ENCODE measurements at places on chromosomes 3 and 15. TPM values are rescaled to one million over a fixed set of nuclear protein-coding genes. Genes with fewer than 3 reads are reported as not detected.

DNA sequence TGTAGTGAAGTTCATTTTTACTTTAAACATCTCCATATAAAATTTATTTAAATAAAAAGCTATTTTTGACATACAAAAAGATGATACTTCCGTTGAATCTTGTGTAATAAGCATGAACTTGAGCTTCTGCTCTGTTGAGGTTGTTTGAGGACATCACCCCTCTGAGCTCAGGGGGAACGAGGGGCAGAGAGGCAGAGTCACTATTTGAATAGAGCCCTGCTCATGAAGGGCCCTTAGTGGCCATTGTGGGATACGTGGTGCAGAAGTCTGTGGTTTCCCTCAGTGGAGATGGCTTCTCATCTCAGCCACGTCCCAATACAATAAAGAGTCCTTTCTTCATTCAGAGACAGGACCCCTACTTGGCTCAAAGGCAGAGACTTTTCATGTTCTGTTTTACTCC, 10.6 kb downstream of the CEMIP start:
- H3K4me3 ChIP-seq, result no peak overlapping the region
- peaks cover 7% of the 10 kb centered on the region for H3K27me3 ChIP-seq
- H3K27ac ChIP-seq, result no peak overlapping the region
- H3K36me3 ChIP-seq, result no peaks in the 10 kb centered on the region

GRCh38 chr15:41042851-41043250, 73.2 kb downstream of the INO80 start:
- H3K27ac ChIP-seq, result no peak overlapping the region
- no peak overlapping the region for H3K4me3 ChIP-seq
- no peak for DNase-seq
- H3K36me3 ChIP-seq, result peaks cover 36% of the 10 kb centered on the region
- no peaks in the 10 kb centered on the region for H3K4me1 ChIP-seq

DNA sequence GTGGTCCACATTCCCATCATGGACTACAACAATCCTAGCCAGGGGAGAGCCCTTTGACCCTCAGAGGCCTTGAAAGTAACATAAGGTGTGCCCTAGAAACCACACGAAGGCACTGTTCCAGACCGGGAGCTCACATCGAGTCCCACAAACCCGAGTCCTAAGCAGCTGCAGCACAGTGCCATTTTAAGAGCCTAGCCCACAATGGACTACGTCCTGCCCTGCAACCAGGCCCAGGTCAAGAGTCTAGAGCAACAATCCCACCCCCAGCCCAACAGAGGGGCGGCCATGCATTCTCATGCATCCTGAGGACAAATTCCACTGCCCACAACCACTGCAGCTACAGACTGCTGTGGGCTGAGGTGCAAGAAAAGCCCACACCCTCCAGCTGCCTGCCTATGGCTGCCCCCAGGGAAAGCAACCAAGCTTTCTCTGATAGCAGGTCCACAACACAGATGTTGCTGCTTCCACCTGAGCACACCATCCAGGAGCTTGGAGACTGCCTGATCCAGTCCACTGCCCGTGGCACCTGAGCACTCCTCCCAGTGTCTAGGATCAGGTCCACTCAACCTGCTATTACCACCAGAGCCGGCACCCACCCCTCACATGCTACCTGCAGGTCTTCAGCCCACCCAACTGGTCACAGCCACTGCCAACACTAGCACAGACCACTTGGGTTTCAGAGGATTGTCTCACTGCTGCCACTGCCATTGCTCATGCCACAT, 56.8 kb downstream of the IGSF11 start:
- DNase-seq, result no peak
- H3K27ac ChIP-seq, result no peak overlapping the region
- no peaks in the 10 kb centered on the region for H3K27me3 ChIP-seq

- no peak overlapping the region for H3K4me3 ChIP-seq
- no peak overlapping the region for H3K27ac ChIP-seq
- DNase-seq, result no peak
- H3K36me3 ChIP-seq, result no peaks in the 10 kb centered on the region
- no peaks in the 10 kb centered on the region for H3K27me3 ChIP-seq
- H3K4me1 ChIP-seq, result no peaks in the 10 kb centered on the region
Measured at GRCh38 chr3:166444336-166444735, 607.1 kb upstream of the BCHE start.

DNA sequence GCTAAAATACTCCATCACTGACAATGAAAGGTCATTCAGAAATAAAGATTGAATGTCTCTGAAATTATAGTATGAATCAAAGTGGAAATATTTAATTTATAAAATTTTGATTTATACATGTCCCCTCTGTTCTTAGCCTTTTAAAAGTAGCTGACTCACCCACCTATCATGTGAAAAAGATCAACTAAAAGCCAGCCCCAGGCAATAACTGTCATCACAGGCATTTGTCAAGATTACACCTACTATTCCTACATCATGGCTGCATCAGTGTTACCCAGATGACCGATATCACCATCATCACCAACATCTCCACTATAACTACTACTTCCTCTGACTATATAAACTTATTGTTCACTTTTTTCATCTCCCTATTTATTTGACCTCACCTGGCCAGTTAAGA, 14.3 kb upstream of the PIK3R4 start:
- H3K27me3 ChIP-seq, result no peaks in the 10 kb centered on the region
- no peak overlapping the region for H3K4me3 ChIP-seq
- no peaks in the 10 kb centered on the region for H3K4me1 ChIP-seq
- H3K36me3 ChIP-seq, result no peaks in the 10 kb centered on the region

GRCh38 chr15:67164811-67165253, 89.6 kb downstream of the AAGAB start:
- H3K27ac ChIP-seq, result no peak overlapping the region
- H3K4me1 ChIP-seq, result peaks cover 51% of the 10 kb centered on the region
- H3K27me3 ChIP-seq, result no peaks in the 10 kb centered on the region
- peaks cover 31% of the 10 kb centered on the region for H3K36me3 ChIP-seq
- H3K4me3 ChIP-seq, result no peak overlapping the region
- no peak for DNase-seq

DNA sequence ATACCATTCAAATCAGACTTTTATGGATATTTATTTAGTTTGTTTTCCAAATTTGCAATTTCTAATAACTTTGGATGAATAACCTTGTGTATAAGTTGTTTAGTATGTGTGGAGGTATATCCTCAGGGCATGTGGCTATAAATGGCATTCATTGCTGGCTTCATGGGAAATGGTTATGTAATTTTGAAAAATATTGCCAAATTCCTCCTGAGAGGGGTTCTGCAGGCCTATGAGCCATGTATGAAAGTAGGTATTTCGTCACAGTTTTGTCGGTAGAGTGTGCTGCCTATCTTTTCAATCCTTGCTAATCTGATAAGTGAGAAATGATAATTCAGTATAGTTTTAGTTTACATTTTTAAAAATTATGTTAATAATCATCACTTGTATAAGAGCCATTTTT, 256.4 kb upstream of the ZNF385D start:
- no peaks in the 10 kb centered on the region for H3K27me3 ChIP-seq
- H3K4me3 ChIP-seq, result no peak overlapping the region
- DNase-seq, result no peak

GRCh38 chr3:100157685-100158084, 43.4 kb upstream of the FILIP1L start:
- H3K36me3 ChIP-seq, result no peaks in the 10 kb centered on the region
- no peak overlapping the region for H3K4me3 ChIP-seq
- H3K27me3 ChIP-seq, result no peaks in the 10 kb centered on the region
- H3K4me1 ChIP-seq, result peaks cover 21% of the 10 kb centered on the region

- H3K4me1 ChIP-seq, result no peaks in the 10 kb centered on the region
- H3K36me3 ChIP-seq, result no peaks in the 10 kb centered on the region
- no peaks in the 10 kb centered on the region for H3K27me3 ChIP-seq
- peak; percentile 35 for DNase-seq
- no peak overlapping the region for H3K4me3 ChIP-seq
Measured at GRCh38 chr3:69696367-69696766, 42.9 kb upstream of the MITF start.

- no peak overlapping the region for H3K27ac ChIP-seq
- DNase-seq, result no peak
- no peaks in the 10 kb centered on the region for H3K27me3 ChIP-seq
- no peaks in the 10 kb centered on the region for H3K36me3 ChIP-seq
- H3K4me1 ChIP-seq, result no peaks in the 10 kb centered on the region
Measured at GRCh38 chr3:67916353-67916752, 261.9 kb upstream of the SUCLG2 start.

GRCh38 chr3:12916159-12916558, 74.8 kb upstream of the RPL32 start:
- no peaks in the 10 kb centered on the region for H3K27me3 ChIP-seq
- peaks cover 96% of the 10 kb centered on the region for H3K36me3 ChIP-seq
- H3K4me3 ChIP-seq, result no peak overlapping the region
- peaks cover 27% of the 10 kb centered on the region for H3K4me1 ChIP-seq
- H3K27ac ChIP-seq, result no peak overlapping the region

The SPCS1 gene
- total RNA-seq, result 45.4 TPM
